ENCODE measurements at places on chromosomes 5 and 9.

DNA sequence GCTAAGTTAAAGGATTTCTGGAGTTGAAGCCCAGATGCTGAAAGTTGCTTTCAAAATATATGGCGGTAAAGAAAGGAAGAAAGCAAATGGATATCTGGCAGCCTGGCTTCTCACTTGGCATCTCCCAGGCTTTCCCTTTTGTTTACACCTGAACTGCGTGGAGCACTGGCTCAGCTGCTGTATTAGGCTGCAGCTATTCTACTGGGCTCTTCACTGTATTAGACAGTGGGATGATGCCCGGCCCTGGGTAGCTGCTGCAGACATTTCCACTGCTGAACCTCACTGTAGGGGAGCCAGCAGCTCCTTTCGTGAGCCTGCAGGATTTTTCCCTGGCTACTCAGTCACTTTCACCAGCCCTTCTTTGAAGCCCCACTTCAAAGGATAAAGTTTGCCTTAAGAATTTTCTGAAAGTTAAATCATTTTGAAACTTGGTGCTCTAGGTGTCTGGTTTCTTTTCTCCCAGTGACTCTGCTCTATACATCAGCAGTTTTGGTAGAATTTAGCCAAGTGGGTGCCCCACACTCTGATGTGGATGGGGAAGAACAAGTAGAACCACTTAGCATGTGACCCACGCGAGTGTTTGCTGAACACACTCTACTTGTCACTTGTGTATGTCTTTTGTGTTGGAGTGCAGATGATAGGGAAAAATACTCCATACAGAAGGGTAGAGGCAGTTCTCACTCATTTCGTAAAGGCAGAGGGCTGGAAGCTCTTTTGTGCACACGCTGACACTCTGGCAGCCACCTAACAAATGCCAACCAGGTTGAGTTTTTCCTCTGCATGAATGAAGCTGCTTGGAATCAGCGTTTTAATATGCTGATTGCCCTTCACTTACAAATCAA is 49.9 kb downstream of the C9orf152 start:
- no peak for DNase-seq

GRCh38 chr5:179296150-179296821 is 49.0 kb downstream of the ADAMTS2 start:
- DNase-seq = no peak

DNA sequence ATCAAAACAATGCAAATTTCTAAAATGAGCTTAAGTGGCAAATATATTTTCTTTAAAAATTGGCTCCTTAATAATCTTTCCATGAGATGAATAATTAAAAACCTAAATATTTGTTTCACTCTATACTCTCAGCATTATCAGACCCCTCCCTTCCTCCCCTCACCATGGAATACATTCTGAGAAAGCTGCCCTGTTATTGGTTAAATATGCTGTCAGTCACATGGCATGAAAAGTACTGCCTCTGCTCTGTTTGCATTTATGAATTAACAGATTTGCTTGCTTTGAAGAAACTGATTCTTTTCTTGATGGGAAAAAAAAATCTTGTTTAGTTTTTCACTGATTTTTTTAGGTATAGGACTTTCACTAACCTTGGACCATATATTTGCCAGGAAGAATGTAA is 17.0 kb upstream of the RPS23 start:
- DNase-seq = no peak

- no peak for DNase-seq
These were observed 49.9 kb downstream of the LRRTM2 start for GRCh38 chr5:138824924-138825863.

GRCh38 chr5:153158608-153159007 is 331.9 kb upstream of the GRIA1 start:
- DNase-seq = no peak

- DNase-seq = no peak
These were observed 55.2 kb upstream of the PCA3 start for GRCh38 chr9:76709020-76709419.

- no peak for DNase-seq
These were observed 27.3 kb upstream of the TTC23L start for GRCh38 chr5:34811706-34812105.

- no peak for DNase-seq
These were observed 19.7 kb downstream of the CAMSAP1 start for GRCh38 chr9:135887585-135888050.

- no peak for DNase-seq
These were observed 24.4 kb downstream of the TARS1 start for GRCh38 chr5:33465120-33465519.

- DNase-seq = no peak
These were observed 8.9 kb upstream of the FBXO38 start for GRCh38 chr5:148374690-148375360.

- DNase-seq = no peak
These were observed 259.8 kb downstream of the NDUFS4 start for GRCh38 chr5:53820119-53820801.

GRCh38 chr9:16150938-16151650 is 598.3 kb downstream of the CCDC171 start:
- no peak for DNase-seq

DNA sequence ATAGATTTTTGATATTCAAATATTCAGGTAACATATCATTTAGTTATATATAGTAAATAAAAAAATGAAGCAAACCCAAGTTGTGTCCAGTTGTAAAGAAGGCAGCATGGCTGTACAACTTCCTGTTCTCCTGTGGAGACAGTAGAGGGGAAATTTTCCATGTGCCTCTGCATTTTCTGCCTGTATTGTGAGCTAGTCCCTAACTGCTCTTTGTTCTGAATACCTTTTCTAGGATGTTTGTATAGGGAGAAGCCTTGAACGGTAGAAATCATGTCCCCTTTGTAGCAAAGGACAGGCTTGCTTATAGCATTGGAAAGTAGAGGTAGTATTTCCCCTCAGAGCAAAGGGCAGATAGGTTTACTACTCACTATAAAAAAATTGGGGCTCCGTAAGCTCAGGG is 13.3 kb upstream of the RPS23 start:
- DNase-seq = no peak

- no peak for DNase-seq
These were observed 64.5 kb downstream of the PAM start for GRCh38 chr5:102819634-102820033.

- DNase-seq = no peak
These were observed 279.7 kb downstream of the GADD45G start for GRCh38 chr9:89884356-89885083.

DNA sequence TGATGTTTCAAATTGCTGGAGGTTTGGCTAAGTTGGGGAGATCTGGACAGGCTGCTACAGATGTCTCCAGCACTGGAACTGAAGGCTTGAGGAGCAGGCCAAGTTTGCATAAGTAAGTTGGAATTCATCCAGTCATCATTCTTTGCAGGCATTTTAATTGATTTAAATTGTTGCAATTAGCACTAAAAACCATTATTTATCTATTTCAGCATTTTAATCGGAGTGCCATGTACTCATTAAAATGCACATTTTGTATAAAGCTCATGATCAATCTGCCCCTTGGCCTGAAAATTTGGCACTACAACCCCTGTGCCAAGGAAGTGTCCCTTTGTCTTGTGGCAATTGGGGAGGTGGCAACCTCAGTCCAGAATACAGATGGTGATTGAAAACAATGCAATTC is 320.2 kb downstream of the MAT2B start:
- DNase-seq = no peak

DNA sequence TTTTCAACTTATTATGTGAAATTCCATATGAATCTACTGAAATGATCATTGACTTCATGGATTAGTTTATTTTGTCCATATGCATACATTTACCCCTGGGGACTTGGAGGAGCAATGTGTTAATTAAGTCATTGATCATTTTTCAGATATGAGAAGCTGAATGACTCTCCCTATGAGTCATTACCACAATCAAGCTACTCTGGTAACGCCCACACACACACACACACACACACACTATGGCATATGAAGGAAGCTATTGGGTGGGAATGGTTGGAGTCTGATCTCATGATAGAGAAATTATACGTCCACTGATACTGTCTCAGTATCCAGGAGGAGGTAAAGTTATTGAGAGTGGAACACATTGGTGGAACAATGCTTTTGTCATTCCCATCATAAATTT is 528.9 kb downstream of the AGTPBP1 start:
- no peak for DNase-seq

DNA sequence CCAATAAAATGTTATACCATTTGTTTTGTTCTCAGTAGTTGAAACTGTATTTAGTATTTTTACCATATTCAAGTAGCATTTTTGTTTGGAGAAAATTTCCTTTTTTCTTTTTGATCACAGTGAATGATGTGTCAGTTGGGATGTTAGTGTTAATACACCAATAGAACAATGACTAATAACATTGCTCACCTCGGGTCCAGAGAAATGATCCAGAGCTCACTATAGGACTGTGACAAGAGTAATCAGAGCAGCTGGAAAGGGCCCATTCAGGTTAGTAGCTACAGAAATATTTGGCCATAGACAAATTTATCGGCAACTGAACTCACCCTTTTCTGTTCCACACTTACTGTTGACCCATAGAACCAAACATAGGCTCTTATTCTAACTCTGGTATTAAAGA is 989.2 kb downstream of the TLE4 start:
- no peak for DNase-seq

DNA sequence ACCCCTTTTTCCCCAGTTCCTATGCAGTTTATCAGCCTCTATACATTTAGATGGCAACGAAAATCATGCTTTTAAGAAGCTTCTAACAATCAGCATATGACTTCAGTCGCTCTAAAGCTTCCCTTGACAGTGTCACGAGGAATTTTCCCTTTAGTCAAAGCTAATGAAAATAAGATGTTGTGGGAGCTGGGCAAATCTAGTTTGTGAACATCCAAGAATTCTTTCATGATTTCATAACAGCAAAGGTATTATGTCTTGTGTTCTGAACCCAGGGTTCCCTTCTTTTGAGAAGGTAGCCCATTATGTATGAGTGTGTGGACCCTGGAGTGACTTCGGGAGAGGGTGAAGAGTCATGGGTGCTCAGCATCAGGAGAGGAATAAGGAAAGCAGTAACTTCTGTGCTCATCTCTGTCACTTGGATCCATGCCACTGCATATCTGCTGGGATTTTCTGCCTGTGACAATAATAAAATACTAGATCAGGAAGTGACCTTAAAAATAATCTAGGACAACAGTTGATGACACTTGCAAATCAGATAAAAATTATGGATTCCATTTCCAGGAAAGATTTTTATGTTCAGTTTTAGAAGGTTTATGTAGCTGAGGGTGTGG is 102.4 kb downstream of the PCSK1 start:
- no peak for DNase-seq

DNA sequence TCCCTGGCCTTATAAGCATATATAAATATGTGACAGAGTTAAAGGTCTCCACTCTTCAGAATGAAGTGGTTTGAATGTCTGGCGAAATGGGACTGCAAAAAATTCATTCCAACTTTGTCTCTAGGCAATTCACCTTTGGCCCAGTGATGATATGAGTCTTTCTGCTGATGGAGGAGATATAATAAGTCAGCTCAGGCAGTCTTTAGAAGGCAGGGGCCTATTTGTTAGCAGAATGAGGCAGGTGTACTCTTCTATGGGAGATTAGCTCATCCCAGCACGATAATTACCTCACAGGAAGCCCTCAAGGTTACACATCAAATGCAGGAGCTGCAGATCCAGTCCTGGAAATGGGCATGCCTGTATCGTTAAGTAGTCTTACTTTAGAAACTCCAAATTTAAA is 300.5 kb downstream of the NR2F1-AS1 start:
- DNase-seq = no peak

- DNase-seq = no peak
These were observed 314.1 kb downstream of the CETN3 start for GRCh38 chr5:90095292-90096060.

DNA sequence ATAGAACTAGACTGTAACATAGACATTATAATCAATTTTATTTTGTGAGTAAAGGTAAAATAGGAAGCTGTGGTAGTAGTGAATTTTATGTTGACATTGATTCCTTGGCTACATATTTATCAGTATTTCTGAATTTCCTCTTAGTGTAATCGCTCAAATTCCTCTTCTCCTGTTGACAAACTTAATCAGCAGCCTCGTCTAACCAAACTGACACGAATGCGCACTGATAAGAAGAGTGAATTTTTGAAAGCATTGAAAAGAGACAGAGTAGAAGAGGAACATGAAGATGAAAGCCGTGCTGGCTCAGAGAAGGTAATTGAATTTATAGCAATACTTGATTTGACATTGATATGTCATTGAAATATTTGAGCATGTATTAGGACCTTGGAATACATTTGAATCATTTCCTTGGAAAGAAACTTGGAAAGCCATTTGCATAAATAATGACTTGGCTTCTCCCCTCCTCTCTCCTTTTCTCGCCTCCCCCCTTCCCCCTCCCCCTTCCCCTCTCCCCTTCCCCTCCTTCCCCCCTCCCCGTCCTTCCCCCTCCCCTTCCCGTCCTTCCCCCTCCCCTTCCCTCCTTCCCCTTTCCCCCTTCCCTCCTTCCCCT is 75.5 kb downstream of the GPBP1 start:
- DNase-seq = no peak

GRCh38 chr9:113949571-113950078 is 73.5 kb downstream of the ZNF618 start:
- no peak for DNase-seq

DNA sequence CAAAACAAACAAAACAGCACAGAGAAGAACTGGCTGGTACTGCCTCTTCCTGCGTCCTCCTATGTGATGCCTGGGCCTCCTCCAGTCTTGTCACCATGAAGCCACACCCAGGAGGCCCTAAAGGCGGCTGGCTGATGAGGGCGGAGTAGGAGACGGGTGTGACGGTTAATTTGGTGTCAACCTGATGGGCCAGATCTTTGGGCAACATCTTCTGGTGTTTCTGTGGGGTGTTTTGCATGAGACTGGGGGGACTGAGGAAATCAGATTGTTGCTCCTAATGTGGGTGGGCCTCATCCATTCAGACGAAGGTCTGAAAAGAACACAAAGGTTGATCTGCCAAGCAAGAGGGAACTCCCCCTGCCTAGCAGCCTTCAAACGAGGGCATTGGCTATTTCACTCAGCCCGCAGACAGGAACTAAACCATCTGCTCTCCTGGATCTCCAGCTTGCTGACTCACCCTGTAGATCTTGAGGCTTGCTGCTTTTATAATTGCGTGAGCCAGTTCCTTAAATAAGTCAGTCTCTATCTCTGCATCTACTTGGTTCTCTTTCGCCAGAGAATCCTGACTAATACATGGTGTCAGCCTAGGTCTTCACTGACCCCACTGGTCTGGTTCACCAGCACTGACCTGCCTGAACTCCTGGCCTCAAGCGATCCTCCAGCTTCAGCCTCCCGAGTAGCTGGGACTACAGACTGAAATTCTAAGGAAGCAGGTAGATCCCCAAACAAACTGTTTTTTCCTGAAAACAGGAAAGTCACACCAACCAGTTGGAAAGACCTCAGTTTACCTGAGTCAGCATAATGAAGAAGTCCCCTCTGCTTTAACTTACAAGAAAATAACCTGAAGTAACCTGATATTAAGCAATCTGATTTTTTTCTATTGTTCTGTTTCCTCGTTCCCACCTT is 12.8 kb upstream of the ZFP62 start:
- no peak for DNase-seq

- no peak for DNase-seq
These were observed 533.1 kb downstream of the NTRK2 start for GRCh38 chr9:85202596-85202995.

DNA sequence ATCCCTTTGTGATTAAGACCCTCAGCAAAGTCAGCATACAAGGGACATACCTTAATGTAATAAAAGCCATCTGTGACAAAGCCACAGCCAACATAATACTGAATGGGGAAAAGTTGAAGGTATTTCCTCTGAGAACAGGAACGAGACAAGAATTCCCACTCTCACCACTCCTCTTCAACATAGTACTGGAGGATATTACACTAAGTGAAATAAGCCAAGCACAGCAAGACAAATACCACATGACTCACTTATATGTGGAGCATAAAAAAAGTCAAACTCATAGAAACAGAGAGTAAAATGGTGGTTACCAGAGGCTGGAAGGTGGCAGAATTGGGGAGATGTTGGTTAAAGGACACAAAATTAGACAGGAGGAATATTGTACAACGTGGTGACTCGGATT is 118.1 kb upstream of the NFIL3 start:
- no peak for DNase-seq

All from cortex of kidney (tissue), 1 donor.